ENCODE measurements at places on chromosomes 6 and 20. TPM values are rescaled to one million over a fixed set of nuclear protein-coding genes. Genes with fewer than 3 reads are reported as not detected.

The TPBG gene
- 1.1 TPM for total RNA-seq

The SFTA2 gene
- total RNA-seq, result not detected

The NFYA gene
- total RNA-seq, result 8.7 TPM

The OPRM1 gene
- not detected for total RNA-seq

The FNDC1 gene
- total RNA-seq, result 0.02 TPM

The SCUBE3 gene
- 0.11 TPM for total RNA-seq

The LAMA2 gene
- total RNA-seq, result 3.6 TPM

The RAET1L gene
- total RNA-seq, result not detected

The NNAT gene
- not detected for total RNA-seq

The MYB gene
- total RNA-seq, result 0.19 TPM

The MYBL2 gene
- total RNA-seq, result 1.8 TPM

The B3GAT2 gene
- not detected for total RNA-seq

The SLC26A8 gene
- 0.33 TPM for total RNA-seq

The ID4 gene
- total RNA-seq, result 0.49 TPM

The C6orf58 gene
- not detected for total RNA-seq

The NOTCH4 gene
- 9.6 TPM for total RNA-seq

The DEK gene
- 17.8 TPM for total RNA-seq

The SYTL3 gene
- total RNA-seq, result 0.66 TPM

The SAMD3 gene
- 0.25 TPM for total RNA-seq

The SLC22A2 gene
- not detected for total RNA-seq

The CEP162 gene
- 1.7 TPM for total RNA-seq

The NEDD9 gene
- 9.7 TPM for total RNA-seq

The CCND3 gene
- 51.9 TPM for total RNA-seq

The GNAS gene
- 356 TPM for total RNA-seq

The INSM1 gene
- not detected for total RNA-seq

The PSORS1C1 gene
- not detected for total RNA-seq

The ARFGEF3 gene
- total RNA-seq, result 0.37 TPM

The EFHC1 gene
- total RNA-seq, result 7.6 TPM

All from right lobe of liver (tissue), 6 donors.